CD8-positive, alpha-beta memory T cell (primary cell): ENCODE measurements at places on chromosomes 12 and 14. TPM values are rescaled to one million over a fixed set of nuclear protein-coding genes. Genes with fewer than 3 reads are reported as not detected.
A peak's percentile ranks its signal among the peaks of the same experiment; 100 is the strongest.

PRKD1 gene
- not detected for total RNA-seq

DNA sequence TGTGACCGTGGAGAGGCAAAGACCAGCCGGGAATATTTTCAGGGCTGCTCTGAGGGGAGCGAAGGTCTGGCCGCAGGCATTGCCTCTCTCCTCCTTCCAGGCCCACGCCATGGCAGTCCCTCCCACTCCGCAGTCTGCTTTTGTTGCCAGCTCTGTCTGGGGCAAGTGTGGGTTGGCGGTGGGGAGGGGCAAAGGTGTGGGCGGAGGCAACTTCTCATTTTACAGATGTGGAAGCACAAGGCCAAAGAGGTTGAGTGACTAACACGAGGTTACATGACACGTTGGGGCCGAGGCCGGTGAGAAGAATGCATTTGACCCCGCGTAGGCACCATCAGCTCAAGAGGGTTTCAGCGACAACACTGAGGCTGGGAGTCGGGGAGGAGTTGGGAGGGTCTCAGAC is 6.1 kb upstream of the FAIM2 start:
- H3K4me3 ChIP-seq = no peak overlapping the region
- DNase-seq = no peak
- H3K27me3 ChIP-seq = no peaks in the 10 kb centered on the region
- no peaks in the 10 kb centered on the region for H3K4me1 ChIP-seq
- H3K36me3 ChIP-seq = no peaks in the 10 kb centered on the region

- peaks cover 33% of the 10 kb centered on the region for H3K36me3 ChIP-seq
- no peak overlapping the region for H3K4me3 ChIP-seq
- peaks cover 11% of the 10 kb centered on the region for H3K4me1 ChIP-seq
- no peak overlapping the region for H3K27ac ChIP-seq
These were observed 9.9 kb downstream of the PMEL start for GRCh38 chr12:55955800-55956508.

- H3K4me1 ChIP-seq = peaks cover 24% of the 10 kb centered on the region
- H3K27ac ChIP-seq = peak overlapping the region; percentile 14
- H3K36me3 ChIP-seq = no peaks in the 10 kb centered on the region
- no peak for DNase-seq
These were observed 32.6 kb upstream of the CD9 start for GRCh38 chr12:6167327-6168280.

GPR84 gene
- 0.15 TPM for total RNA-seq

- H3K36me3 ChIP-seq = no peaks in the 10 kb centered on the region
- H3K4me3 ChIP-seq = no peak overlapping the region
- no peaks in the 10 kb centered on the region for H3K27me3 ChIP-seq
- no peaks in the 10 kb centered on the region for H3K4me1 ChIP-seq
These were observed 41.3 kb downstream of the CDC42BPB start for GRCh38 chr14:103016071-103016470.

NELL2 gene
- 67.0 TPM for total RNA-seq

RAD51AP1 gene
- total RNA-seq = 29.5 TPM

SIX6 gene
- total RNA-seq = not detected

SYNE3 gene
- 37.6 TPM for total RNA-seq

- no peak overlapping the region for H3K27ac ChIP-seq
- no peaks in the 10 kb centered on the region for H3K4me1 ChIP-seq
- no peaks in the 10 kb centered on the region for H3K36me3 ChIP-seq
- no peak overlapping the region for H3K4me3 ChIP-seq
These were observed 46.4 kb upstream of the BMP4 start for GRCh38 chr14:54003064-54003463.

- H3K27me3 ChIP-seq = no peaks in the 10 kb centered on the region
- no peak overlapping the region for H3K27ac ChIP-seq
- H3K4me1 ChIP-seq = peaks cover 8% of the 10 kb centered on the region
- no peak overlapping the region for H3K4me3 ChIP-seq
- no peak for DNase-seq
- H3K36me3 ChIP-seq = no peaks in the 10 kb centered on the region
These were observed 56.6 kb downstream of the RNF34 start for GRCh38 chr12:121456551-121456950.

GRCh38 chr14:80781972-80782367 is 159.6 kb downstream of the CEP128 start:
- H3K4me1 ChIP-seq = no peaks in the 10 kb centered on the region
- no peak for DNase-seq
- H3K36me3 ChIP-seq = no peaks in the 10 kb centered on the region
- H3K27me3 ChIP-seq = no peaks in the 10 kb centered on the region
- no peak overlapping the region for H3K4me3 ChIP-seq

DNA sequence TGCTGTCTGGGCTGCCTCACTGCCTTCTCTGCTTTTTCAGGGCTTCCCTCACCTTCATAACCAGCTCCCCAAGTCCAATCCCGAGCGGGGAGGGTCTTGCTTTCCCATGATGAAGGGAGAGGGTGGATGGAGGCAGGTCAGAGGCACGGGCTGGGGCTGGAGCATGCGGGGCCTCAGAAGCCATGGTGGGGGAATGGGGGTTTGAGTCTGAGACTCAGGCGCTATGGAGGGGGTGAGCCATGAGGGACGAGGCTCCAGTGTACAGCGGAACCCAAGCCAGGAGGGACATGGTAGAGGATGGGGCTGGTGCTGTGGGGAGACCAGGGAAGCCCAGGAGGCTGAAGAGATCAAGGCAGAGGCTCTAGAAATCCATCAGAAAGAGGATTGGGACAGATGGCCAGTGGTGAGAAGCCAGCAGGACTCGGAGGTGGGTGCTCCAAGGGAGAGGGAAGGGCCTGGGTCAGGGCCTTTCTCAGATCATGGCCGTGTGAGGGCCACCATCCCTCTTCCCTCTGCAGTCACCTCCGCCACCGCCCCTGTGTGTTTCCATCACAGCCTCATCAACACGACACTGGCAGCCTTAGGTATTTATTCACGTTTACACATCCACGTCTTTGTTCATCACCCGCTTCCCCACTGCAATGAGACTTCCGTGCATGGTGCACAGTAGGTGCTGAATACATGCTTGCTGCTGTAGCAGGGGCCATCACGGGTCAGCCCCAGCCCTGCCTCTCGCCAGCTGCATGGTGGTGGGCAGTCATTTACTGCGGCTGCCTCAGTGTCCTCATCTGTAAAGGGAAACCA is 144.7 kb downstream of the ADGRD1 start:
- H3K27me3 ChIP-seq = no peaks in the 10 kb centered on the region
- no peaks in the 10 kb centered on the region for H3K4me1 ChIP-seq
- H3K36me3 ChIP-seq = no peaks in the 10 kb centered on the region
- DNase-seq = no peak

GRCh38 chr12:48681399-48681709 is 684 bp downstream of the KANSL2 start:
- H3K4me3 ChIP-seq = peak overlapping the region; percentile 99
- no peak for DNase-seq
- peaks cover 13% of the 10 kb centered on the region for H3K36me3 ChIP-seq
- peaks cover 39% of the 10 kb centered on the region for H3K4me1 ChIP-seq
- no peaks in the 10 kb centered on the region for H3K27me3 ChIP-seq
- peak overlapping the region; percentile 96 for H3K27ac ChIP-seq

GRCh38 chr12:66724616-66725015 is 45.7 kb upstream of the GRIP1 start:
- H3K4me1 ChIP-seq = no peaks in the 10 kb centered on the region
- no peak for DNase-seq
- H3K36me3 ChIP-seq = no peaks in the 10 kb centered on the region
- no peaks in the 10 kb centered on the region for H3K27me3 ChIP-seq

- H3K4me3 ChIP-seq = no peak overlapping the region
- no peak overlapping the region for H3K27ac ChIP-seq
- H3K4me1 ChIP-seq = no peaks in the 10 kb centered on the region
- H3K27me3 ChIP-seq = no peaks in the 10 kb centered on the region
- no peaks in the 10 kb centered on the region for H3K36me3 ChIP-seq
- no peak for DNase-seq
These were observed 28.7 kb upstream of the OR10P1 start for GRCh38 chr12:55607821-55608594.

GRCh38 chr12:89343127-89343526 is 9.2 kb downstream of the DUSP6 start:
- H3K27ac ChIP-seq = no peak overlapping the region
- H3K4me1 ChIP-seq = peaks cover 22% of the 10 kb centered on the region
- no peaks in the 10 kb centered on the region for H3K36me3 ChIP-seq

GIT2 gene
- total RNA-seq = 52.0 TPM

RPGRIP1 gene
- not detected for total RNA-seq
